Cortex of kidney (tissue), 1 donor: ENCODE measurements at places on chromosomes 11 and 22.

- no peak for DNase-seq
Measured at GRCh38 chr11:1878137-1879031, 13.3 kb downstream of the PRR33 start.

- DNase-seq = no peak
Measured at GRCh38 chr11:129593098-129593497, 217.4 kb downstream of the BARX2 start.

DNA sequence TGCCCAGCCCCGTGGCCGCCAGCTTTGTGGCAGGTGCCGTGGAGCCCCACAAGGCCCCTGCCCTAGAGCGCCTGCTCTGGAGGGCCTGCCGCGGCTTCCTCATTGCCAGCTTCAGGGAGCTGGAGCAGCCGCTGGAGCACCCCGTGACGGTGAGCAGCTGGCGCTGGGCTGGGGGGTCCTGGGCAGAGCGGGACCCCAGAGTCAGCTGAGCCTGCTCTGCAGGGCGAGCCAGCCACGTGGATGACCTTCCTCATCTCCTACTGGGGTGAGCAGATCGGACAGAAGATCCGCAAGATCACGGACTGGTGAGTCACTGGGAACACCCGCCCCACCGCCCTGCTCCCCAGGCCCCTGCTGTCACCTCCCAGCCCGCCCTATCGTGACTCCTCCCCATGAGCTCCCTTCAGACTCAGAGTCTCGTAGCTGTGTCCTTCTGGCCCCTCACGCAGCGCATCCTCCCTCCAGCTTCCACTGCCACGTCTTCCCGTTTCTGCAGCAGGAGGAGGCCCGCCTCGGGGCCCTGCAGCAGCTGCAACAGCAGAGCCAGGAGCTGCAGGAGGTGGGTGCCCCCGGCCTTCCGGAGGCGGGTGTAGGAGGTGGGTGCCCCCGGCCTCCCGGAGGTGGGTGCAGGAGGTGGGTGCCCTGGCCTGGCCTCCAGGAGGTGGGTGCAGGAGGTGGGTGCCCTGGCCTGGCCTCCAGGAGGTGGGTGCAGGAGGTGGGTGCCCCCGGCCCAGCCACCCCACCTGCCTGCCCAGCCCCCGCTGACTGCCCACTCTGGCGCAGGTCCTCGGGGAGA lies 4.7 kb downstream of the TCIRG1 start:
- no peak for DNase-seq

GRCh38 chr11:5737670-5738392 lies 1.6 kb downstream of the OR56B1 start:
- no peak for DNase-seq

GRCh38 chr11:16844268-16844771 lies 105.9 kb downstream of the C11orf58 start:
- no peak for DNase-seq

DNA sequence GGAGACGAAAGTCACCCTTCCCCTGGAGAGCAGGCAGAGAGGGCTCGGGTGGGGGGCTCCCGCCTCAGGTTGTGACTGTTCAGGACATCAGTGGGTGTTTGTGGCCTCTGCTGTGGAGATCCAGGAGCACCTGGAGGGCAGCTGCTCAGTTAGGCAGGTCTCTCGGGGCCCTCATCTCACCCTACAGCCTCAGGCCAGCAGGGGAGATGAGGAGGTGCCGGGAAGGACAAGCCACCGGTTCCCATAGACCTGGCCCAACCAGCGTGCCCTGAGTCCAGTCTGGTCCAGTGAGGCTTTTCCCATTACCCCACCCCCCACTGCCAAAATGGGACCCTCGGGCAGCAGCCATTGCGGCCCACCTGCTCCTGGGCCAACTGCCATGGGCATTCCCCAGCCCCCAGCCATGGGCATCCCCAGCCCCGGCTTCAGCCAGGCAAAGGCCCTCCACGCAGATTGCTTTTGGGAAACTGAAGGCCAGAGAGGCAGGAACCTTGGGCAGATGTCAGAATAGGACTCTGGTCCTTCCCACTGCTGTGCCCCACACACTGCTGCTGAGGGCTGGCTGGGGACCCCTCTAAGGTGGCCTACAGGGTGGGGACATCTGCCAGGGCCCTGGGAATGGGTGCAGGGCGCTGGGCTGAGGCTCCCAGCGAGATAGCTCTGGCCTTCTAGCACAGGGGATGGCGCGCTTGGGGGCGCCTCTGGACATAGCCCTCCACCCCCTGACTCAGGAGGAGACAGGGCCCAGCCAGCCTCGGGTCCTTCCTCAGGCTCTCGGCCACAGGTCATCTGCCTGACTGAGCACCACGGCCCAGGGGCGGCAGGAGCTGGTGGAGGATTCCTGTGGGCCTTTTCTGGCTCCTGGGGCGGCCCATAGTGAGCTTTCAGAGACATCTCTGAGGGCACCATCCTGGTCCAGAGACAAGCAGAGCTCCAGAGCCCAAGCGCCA lies 4.8 kb downstream of the PIM3 start:
- DNase-seq = no peak
